ENCODE measurements at places on chromosomes 11 and 22. TPM values are rescaled to one million over a fixed set of nuclear protein-coding genes. Genes with fewer than 3 reads are reported as not detected.
A peak's percentile ranks its signal among the peaks of the same experiment; 100 is the strongest.

DNA sequence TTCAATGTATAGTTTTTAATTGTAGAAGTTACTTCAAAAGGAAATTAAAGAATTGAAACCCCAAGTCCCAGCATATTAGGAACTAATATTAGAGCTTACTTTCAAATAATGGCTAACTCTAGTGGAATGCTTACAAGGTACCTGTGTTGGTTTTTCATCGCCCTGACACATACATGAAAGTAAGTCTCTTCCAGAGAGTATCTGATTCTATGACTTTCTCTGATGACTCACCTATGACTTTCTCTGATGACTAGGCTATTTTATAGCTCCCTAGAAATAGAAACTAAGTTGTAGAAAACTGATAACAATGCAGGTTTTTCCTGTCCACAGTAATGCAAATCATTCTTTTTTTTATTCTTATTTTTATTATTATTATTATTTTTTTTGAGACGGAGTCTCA, 33.6 kb upstream of the MMP7 start:
- DNase-seq = no peak
- H3K4me3 ChIP-seq = no peak overlapping the region
- no peaks in the 10 kb centered on the region for H3K27me3 ChIP-seq
- H3K4me1 ChIP-seq = no peaks in the 10 kb centered on the region

Gene TMEM86A
- total RNA-seq = 1.7 TPM

Gene OR56A3
- not detected for total RNA-seq

DNA sequence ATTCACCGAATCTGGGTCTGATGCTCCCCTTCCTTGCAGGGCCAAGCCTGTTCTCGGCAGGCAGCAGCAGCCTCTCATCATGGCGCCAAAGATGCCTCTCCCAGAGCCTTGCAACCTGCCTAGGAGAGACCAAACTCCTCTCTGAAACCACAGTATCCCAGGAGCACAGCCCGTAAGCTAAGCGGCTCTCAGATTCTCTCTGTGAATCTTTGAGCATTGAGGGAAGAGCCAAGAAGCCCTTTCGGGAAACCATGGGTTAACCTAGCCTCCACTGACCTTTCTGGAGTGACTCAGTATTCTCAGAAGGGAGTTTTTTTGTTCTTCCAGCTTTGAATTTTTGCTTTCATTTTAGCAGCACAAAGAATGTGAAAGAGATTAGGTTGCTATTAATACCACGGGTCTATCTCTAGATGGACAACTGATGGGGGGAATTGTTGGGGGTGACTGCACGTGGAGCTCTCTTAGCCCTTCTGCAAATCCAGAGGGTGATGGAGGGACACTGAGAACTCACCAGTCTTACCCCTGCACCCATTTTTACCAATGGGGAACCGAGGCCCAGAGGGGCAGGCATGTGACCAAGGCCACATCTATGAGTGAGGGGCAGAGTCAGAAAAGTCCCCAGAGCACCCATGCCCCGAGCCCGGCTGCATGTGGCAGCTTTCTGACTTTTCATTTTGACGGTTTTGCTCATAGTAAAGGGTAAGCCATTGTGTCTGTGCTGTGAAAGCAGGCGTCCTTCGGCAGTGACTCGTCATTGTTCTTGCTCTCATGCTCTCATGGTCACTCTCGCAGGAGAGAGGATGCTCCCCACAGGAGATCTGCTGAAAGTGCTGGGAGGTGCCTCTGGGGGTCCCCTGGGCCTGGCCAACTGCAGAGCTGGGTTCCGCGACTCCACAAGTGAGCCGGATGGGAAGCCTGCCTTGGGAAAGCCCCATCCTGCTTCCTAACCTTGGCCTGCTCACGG, 36.0 kb downstream of the IRAG1 start:
- no peaks in the 10 kb centered on the region for H3K27me3 ChIP-seq
- no peaks in the 10 kb centered on the region for H3K36me3 ChIP-seq
- no peak overlapping the region for H3K4me3 ChIP-seq
- DNase-seq = no peak
- H3K4me1 ChIP-seq = no peaks in the 10 kb centered on the region
- no peak overlapping the region for H3K27ac ChIP-seq

DNA sequence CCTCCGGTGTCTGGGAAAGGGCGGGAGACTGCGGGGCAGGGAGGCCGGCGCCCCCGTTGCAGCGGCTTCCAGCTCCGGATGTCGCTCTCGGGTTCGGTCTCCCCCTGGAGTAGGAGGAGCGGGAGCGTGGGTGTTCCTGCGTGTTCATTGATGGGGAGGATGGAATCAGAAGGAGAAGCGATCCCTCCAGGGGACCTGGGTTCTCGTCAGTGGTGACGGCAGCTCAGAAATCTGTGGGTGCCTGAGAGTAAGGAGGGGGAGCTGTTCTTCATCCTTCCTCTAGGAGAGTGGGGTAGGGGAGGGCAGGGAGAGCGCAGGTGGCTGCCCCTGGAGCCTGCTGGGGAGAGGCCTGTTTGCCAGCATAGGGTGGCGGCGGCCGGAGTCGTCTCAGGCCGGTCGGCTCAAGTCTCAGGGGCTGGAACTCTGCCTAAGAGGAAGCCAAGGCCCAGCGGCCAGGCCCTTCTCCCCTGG, 1.1 kb downstream of the UBASH3B start:
- peak overlapping the region; percentile 71 for H3K4me3 ChIP-seq
- H3K27me3 ChIP-seq = peaks cover 10% of the 10 kb centered on the region
- no peak for DNase-seq
- H3K4me1 ChIP-seq = no peaks in the 10 kb centered on the region
- no peak overlapping the region for H3K27ac ChIP-seq

GRCh38 chr11:63554877-63555223, 8.3 kb downstream of the PLAAT2 start:
- H3K4me1 ChIP-seq = peaks cover 2% of the 10 kb centered on the region
- H3K36me3 ChIP-seq = no peaks in the 10 kb centered on the region
- no peak for DNase-seq

DNA sequence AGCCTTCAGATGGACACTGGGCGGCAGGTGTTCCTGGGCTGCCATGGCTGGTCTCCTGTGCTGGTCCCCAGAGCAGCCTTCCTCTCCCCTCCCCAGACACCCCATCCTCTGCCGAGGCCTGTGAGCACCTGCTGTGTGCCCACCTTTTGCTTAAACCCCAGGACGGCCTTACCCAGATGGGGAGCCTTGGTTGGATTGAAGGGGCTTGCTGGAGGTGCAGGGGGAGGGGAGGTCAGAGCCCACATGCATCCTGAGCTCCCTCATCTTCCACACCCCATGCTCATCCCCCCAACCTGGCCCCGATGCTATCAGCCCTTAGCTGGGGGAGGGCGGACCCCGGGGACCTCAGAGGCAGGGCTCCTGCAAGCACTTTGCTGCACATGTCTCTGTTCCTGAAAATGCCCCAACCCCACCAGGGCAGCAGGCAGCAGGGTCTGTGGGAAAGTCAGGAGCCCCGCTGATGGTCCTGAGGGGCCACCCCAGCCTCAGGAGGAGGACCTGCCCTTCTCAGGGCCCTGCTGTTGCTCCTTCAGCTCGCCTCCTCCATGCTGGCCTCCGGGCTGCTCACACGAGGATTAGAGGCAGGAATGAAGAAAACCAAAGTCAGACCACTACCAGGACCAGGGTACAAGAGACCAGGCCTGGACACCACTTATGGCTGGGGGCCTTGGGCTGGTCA, 41.6 kb upstream of the CCDC188 start:
- H3K27ac ChIP-seq = no peak overlapping the region
- H3K4me3 ChIP-seq = no peak overlapping the region
- no peaks in the 10 kb centered on the region for H3K27me3 ChIP-seq
- H3K36me3 ChIP-seq = no peaks in the 10 kb centered on the region

DNA sequence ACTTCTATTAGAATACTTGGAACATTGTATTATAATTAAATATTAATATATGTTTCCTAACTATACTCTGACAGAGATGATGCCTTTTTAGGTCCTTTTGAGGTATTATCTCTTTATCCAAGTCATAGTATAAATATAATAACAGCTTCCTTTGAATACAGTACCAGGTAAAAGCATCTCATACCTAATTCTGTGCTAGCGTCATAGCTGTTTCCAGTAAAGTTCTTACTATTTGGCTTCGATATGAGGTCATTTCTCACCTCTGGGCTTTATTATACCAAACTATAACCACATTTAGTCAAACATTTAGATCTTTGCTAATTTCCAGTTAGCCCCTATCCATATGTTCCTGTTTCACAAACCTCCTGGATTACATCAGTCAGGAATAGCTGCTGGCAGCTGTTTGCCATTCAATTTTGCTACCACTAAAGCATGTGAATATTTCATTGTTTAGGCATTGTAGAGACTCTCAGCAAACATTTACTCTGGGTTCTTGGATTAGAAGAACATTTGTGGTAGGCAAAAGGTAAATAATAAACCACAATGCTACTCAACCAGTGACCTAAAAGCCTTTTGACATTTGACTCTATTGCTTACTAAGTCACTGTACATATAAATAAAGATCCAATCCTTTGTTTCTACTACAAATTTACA, 255.1 kb downstream of the TTC28 start:
- peaks cover 5% of the 10 kb centered on the region for H3K4me1 ChIP-seq
- H3K4me3 ChIP-seq = no peak overlapping the region
- H3K36me3 ChIP-seq = no peaks in the 10 kb centered on the region

Measured in H1 (cell line).